ENCODE measurements at places on chromosomes 5 and 9.
A peak's percentile ranks its signal among the peaks of the same experiment; 100 is the strongest.

DNA sequence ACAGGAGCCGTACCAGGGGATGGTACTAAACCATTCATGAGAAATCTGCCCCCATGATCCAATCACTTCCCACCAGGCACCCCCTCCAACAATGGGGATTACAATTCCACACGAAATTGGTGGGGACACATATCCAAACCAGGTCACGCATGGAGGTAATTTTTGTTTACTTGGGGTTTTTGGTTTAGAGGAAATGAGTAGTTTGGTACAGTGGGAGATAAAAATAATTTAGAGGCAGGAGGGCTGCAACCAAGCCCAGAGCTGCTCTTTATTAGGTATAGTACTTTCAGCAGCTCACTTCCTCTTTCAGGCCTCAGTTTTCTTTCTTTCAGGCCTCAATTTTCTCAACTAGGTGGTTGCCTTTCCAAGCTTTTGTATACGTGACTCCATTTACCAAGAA is 23.2 kb downstream of the PRUNE2 start:
- no peak for DNase-seq

DNA sequence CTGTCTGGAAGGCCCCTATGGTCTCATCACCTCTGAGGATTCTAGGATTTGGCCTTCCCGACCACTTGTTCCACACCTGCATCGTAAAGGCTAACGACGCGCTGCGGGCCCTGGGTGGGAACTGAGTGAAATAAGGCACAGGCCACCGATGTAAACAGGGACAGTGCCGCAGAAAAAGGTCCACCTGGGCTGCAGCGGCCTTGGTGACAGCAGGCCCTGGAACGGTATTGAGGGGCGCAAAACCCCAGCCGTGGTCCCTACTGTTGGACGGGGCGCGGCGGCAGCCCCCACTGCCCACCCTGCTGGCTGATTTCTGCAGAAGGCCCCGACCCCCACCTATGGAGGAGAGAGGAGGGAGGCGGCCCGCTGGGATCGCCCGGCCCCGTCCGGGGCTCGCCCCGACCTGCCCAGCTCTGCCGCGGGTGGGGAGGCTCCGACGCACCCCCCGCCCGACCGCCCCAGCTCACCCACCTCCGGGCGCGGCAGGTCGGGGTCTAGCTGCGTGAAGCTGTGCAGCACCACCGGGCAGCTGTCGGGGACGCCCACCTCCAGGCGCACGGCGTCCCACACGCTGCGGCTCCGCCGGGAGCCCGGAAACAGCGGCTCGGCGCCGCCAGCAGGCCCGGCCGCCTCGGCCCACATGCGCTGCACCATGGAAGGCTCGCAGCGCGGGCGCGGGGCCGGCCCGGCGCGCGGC is 391 bp downstream of the RALGDS start:
- DNase-seq, result no peak

DNA sequence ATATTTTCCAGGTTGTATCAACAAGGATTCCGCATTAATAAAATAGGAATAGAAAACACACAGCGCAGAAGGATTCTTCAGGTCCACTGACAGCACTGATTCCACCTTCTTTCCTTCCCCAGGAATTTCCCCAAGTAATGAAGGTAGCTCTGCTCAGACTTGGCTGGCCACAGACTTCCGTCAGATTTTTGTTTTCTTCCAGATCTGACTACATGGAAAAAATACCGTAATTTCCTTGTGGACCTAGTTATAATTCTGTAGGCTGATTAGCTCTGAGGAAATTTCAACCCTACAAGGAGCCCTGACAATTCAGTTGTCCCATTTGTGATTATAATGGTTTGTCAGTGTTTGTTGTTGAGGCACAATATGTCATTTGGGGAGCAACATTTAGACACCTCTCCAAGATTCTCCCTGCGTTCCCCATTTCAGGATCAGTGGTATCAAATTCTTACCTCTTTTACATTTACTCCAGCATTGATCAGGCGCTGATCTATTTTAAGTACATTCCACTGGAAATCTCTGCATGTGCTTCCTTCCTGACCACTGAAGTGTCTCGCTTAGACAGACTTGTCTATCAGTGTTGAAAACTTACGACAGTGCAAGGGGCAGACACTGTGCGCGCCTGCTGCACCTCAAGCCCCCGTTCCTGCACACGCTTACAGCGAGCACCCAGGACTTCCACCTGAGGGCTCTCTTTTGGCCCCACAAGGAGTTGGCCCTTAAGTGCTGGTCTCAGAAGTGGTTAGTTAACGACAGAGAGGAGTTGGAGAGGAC is 94.8 kb downstream of the LHFPL2 start:
- no peak for DNase-seq

DNA sequence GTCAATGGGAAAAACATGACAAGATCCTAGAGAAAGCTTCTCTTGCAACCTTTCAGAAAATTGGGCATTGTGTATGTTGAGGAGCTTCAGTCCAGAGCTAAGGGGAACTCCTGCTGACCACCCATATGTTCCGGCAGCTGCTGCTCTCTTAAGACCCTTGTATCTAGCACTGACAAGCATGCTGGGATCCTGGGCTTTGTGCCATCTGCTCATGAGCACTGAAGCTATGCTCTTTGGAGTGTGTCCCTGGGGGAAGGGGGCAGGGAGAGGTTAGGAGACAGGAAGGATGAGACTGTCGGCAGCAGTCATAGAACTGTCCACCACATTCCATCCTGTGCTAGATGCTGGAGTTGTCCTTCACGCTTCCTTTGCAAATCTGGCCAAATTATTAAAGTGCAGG is 109.3 kb downstream of the JAKMIP2 start:
- DNase-seq, result no peak

DNA sequence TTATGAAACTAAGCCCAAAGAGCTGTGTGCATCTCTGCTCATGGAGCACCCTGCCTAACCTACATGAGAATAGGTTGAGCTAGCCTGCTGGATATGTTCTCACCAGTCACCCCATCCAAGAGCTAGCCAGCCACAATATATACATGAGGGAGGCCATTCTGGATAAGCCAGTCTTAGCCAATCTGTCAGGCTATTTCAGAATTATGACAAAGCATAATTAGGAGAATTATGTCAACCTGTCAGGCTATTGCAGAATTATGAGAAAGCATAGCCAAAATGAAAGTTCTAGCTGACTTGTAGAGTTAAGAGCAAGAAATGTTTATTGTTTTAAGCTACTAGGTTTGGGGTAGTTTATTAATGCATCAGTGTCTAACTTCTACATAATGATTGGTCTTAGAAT is 189.8 kb downstream of the WDR70 start:
- DNase-seq, result no peak

- no peak for DNase-seq
Observed at GRCh38 chr5:10201223-10201868, 48.3 kb downstream of the ATPSCKMT start.

GRCh38 chr9:114606597-114607207 is 4.4 kb upstream of the TMEM268 start:
- no peak for DNase-seq

- no peak for DNase-seq
Observed at GRCh38 chr9:136303066-136303824, 649 bp downstream of the CCDC187 start.

GRCh38 chr9:72983056-72983455 is 30.2 kb upstream of the ALDH1A1 start:
- no peak for DNase-seq

- no peak for DNase-seq
Observed at GRCh38 chr5:177452688-177453638, 6.3 kb downstream of the PRR7 start.

DNA sequence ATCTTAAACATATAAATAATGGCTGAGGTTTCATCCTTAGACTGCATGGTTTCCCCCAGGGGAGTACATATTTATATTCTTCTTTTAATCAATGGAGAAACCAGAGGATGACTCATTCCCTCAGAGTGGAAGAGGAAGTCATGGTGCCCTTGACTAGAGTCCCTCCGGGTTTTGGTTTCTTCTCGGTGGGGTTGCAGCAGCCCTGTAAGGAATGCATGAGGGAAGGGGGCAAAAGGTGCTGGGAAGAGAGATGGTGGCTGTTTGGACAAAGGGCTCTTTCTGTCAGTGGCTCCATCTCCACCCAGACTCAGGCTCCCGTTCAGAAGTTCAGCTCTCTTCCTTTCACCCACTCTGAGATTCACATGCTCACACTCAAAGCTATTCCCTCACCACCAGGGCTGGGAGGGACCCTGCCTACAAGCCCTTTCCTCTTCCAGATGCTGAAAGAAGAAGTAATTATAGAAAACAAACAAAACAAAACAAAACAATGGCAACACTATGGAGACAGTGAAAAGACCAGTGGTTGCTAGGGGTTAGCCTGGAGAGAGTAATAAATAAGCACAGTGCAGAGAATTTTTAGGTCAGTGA is 129.8 kb upstream of the IL12B start:
- no peak for DNase-seq

DNA sequence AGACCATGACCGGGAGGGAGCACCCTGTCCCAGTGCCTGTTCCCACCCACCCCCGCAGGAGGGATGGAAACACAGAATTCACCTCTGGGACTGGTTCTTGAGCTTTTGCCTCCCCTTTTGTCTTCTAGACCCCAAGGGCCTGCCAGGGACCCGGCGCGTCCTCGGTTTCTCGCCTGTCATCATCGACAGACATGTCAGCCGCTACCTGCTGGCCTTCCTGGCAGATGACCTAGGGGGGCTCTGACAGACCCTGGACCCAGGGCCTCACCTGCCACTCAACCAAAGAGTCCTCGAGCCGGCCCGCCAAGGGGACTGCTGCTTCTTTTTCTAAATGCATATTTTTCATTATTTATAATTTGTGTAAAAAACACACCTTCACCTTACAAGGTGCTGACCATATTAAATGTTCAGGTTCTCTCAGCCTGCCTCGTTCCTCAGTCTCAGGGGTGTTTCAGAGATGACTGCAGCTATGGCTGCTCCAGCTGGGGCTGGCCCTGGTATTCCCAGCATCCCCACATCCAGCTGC is 16.9 kb downstream of the CARD19 start:
- no peak for DNase-seq

DNA sequence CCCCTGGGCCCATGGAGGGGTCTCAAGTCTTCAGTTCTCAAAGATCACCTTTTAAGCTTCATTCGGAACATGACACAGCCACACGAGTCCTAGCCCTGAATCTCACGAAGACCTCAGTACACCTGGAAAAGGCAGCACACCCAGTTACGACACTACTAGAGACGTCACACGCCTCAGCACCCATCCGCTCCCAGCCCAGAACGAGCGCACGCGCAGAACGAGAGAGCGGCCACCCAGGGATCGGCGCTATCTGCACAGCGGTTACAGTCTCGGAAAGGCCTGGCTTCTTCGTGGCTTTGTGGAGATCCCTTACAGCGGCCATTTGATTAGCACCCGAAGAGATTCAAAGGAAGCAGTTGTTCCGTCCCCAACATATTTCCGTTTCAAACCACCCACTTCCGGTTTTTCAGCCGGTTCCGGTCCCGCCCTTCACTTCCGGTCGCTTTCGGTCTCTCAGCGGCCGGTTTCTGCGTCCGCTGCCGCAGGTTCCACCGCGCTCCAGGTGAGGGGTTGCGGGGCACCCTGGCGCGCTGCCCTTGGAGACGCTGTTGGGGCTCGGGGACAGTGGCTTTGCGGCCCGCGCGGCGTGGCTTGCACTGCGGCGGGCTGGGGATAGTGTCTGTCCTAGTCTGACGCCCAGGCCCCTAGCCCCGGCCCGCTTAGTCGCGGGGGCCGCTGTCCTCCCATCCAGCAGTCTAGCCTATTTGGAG is at the start of gene UBLCP1:
Gene UBLCP1, plus strand, starts transcription at position 432 of the 710 bp plus-strand sequence. CDS start 5,626 bp downstream, outside the sequence.
- peak; percentile 79 for DNase-seq

DNA sequence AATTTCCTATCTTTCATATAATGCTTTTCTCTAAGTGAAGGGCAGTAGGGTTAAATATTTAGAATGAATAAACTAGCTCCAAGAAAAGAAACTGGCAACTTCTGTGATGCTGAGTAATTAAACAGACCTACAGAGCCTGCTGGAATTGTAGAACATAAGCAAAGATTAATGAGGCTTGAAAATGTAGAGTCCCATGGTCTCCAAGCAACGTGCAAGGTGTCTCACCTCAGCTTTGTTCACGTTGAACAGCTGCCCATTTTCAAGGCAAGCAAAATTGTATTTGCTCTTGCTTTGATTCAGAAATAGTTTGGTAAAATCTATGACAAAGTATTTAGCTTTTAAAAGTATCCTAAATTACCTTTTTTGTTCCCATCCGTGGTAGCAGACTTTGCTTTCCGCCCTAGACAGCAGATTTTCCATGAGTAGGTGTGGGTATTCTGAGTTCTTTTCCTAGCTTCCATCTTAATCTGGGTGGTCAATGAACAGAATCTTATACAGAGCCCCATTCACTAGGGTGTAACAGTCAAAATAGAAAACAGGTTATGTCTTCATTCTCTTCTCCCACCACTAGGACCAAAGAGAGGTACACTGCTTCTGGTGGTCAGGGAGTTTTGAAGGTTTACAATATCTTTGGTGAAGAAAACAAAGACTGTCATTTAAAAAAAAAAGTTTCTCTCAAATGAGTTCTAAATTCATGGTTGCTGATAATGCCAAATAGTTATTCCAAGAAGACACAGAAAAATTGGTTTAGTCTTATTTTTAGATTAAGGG is 52.1 kb upstream of the TYRP1 start:
- no peak for DNase-seq

- DNase-seq, result no peak
Observed at GRCh38 chr5:74409166-74409706, 231.3 kb downstream of the ENC1 start.

DNA sequence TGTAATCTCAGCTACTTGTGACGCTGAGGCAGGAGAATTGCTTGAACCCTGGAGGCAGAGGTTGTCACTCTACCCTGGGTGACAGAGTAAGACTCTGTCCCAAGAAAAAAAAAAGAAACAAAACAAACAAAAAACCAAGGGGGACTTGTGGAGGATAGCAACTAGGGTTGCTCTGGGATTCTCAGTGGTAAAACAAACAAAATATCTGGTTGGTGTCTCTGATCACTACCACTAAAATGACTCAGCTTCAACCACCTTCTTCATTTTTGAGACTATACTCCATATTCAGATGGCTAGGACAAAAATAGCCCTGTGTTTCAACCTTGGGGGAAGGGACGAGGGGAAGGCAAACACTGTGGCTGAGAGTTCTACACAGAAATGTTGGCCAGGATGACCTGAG is 110.3 kb downstream of the ARRDC3 start:
- no peak for DNase-seq

GRCh38 chr5:66701244-66701643 is 105.1 kb downstream of the MAST4 start:
- DNase-seq, result no peak
